ENCODE measurements at places on chromosomes 4 and X. TPM values are rescaled to one million over a fixed set of nuclear protein-coding genes. Genes with fewer than 3 reads are reported as not detected.
A peak's percentile ranks its signal among the peaks of the same experiment; 100 is the strongest.

GRCh38 chr4:182576601-182577289 lies 333.5 kb downstream of the TENM3 start:
- no peak for DNase-seq

- no peak for DNase-seq
Observed at GRCh38 chrX:115642895-115643530, 82.0 kb downstream of the PLS3 start.

GRCh38 chrX:111095974-111096895 lies at the start of gene PAK3:
TSS of gene PAK3 (plus strand) at chrX:111096191. CDS start at chrX:111123104, 26,913 bp downstream.
- DNase-seq: peak; percentile 26

- DNase-seq: no peak
Observed at GRCh38 chrX:114582698-114583395, 1.0 kb upstream of the HTR2C start.

DNA sequence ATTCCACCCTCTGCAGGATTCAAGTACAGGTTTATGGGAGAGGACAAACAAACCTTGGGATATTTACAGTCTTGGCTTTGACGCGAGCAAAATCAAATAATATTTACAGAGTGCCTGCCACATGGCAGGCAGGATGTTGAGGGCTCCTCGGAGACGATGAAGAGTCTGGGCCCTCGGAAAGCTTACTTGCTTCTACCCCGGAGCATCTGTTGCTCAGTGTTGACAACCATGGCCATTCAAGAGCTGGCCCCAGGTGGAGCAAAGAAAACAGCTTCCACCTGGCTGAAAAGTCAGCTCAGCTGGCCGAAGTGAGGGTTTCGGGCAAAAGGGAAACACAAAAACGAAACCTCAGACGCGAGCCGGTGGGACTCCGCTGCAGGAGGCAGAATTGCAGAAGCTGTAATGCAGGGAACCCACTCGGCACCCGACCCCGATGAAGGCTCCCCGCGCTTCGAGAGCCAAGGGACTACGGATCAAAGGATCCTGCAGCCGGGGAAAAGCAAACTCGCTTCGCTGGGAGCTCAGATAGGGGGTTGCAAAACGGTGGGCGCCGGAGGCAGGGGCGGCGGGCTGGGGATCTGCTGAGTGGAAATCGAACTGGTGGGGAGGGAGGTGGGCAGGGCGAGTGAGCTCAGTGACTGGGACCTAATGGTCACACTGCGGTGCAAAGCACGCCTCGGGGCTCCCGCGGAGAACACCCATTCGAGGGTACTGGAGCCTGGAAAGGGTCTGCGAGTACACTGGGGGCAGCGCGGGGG lies 805 bp downstream of the ATP8A1 start:
- DNase-seq: no peak

GRCh38 chr4:14152834-14153519 lies 525.5 kb upstream of the BOD1L1 start:
- no peak for DNase-seq

GRCh38 chr4:118284169-118284568 lies 68.6 kb downstream of the PRSS12 start:
- DNase-seq: no peak

GRCh38 chr4:57504139-57504538 lies 394.0 kb upstream of the IGFBP7 start:
- DNase-seq: no peak

DNA sequence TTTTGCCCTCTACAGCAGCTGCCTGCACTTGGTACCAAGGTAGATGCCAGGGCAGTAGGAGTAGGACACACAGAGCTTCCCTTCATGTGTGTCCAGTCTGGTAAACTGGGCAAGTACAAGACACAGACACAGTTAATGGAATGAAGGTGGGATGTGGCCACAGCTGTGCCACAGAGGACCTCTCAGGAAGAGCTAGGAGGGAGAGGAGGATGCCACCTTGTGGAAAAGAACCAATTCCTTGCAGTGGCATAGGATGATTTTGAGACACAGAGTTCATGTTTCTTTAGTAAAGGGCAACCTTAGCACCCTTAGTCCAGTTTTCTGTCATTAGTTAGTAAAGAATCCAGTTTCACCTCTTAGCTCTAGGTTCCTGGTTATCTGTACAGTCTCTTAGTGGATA lies 36.3 kb upstream of the TBC1D14 start:
- DNase-seq: no peak

DNA sequence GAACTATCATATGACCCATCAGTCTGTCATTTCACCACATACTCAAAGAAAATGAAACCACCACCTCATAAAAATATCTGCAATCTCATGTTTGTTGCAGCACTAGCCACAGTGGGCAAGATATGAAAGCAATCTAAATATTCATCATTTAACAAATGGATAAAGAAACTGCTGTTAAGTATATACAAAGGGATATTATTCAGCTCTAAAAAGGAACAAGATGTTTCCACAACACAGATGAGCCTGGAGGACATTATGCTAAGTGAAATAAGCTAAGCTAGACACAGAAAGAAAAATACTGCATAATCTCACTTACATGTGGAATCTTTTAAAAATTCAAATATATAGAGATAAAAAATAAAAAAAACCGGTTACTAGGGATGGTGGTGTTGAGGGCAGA lies 108.2 kb upstream of the BRWD3 start:
- DNase-seq: no peak

GRCh38 chrX:154458116-154458953 lies at the start of gene PLXNA3:
TSS of gene PLXNA3 (plus strand) at chrX:154458281. CDS start at chrX:154460184, 1,903 bp downstream.
- DNase-seq: no peak

- no peak for DNase-seq
Observed at GRCh38 chr4:124535003-124535402, 177.5 kb downstream of the ANKRD50 start.

GRCh38 chr4:12123707-12124106 lies 695.0 kb upstream of the HS3ST1 start:
- DNase-seq: no peak

DNA sequence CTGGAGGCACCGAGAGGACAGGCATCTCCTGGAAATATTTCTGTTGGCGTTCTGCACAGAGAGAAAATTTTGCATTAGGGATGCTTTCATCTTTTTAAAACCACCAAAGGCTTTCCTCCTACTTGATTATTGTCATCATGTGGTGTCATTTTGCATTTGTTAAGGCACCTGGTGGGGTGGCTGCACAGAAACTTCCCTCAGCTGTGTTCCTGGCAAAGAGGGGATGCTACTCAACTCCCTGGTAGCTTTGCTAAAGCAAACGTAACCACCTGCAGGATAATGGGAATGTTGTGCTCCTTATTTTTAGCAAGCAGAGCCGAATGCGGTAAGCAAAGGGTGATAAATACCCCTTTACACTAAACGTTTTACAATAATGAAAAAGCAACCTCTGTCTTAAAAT lies 229.8 kb downstream of the STIM2 start:
- DNase-seq: no peak

- DNase-seq: no peak
Observed at GRCh38 chrX:139864640-139865039, 68.2 kb downstream of the ATP11C start.

DNA sequence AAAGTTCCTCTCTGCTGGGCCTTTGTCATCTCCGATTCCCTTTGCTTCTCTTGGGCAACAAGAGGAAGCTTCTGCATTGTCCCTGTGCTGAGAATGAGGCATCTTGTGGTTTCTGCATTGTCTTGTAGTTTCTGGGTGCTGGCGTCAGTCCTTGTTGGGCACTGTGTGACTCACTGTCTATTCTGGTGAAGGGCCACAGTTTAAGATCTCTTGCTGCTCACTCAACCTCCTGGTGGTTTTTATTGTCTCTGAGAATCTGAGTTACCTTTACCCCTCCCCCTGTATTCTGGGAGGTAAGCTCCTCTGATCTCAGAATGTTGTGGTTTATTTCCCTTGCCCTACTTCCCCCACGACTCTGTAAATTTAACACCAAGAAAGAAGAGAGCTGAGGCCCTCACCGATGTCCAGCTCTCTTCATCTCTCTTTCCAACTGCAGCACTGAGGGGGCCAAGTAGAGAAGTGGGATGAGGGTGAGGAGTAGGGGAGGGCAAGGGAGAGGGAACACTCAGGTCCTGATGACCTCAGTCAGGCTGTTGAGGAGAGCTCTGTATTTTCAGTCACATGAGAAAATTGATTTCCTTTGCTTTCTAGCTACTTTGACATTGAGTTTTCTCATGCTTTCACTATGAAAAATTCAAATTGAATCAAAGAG lies 441.6 kb upstream of the PITX2 start:
- DNase-seq: no peak

- DNase-seq: no peak
Observed at GRCh38 chrX:45794323-45794994, 593.8 kb upstream of the DIPK2B start.

- DNase-seq: no peak
Observed at GRCh38 chr4:20944961-20945360, 244.7 kb downstream of the PACRGL start.

DNA sequence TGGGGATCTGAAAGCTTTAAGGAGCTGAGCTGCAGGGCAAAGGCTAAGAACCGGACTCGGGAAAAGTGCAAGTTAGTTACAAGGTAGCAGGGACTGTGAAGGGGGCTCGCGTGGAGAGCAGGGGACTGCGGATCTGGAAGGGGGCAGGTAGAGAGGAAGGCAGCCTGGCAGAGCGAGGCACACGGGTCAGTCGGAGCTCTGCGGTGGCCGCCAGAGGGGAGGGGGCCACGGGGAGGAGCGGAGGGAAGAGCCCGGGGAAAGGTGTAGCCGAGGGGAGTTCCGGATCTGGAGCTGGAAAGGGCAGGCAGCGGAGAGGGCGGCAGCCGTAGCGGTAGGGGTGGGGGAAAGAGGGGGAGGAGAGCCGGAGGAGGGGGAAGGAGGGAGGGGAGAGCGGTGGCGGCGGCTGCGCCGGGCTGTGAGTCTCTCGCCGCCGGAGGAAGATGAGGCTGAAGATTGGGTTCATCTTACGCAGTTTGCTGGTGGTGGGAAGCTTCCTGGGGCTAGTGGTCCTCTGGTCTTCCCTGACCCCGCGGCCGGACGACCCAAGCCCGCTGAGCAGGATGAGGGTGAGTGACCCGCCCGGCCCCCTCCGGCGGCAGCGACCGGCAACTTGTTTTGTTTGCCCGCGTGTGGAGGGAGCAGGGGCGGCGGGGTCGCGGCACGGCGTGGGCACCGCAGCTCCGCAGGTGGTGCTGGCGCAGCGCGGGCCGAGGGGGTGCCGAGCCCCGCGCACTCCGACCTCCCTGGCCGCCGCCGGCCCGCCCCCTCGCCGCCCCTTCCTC lies at the start of gene GALNT7:
GALNT7 (plus strand) TSS at position 416 of the 782 bp plus-strand sequence; CDS start at position 441, 25 bp downstream.
- DNase-seq: peak; percentile 43

DNA sequence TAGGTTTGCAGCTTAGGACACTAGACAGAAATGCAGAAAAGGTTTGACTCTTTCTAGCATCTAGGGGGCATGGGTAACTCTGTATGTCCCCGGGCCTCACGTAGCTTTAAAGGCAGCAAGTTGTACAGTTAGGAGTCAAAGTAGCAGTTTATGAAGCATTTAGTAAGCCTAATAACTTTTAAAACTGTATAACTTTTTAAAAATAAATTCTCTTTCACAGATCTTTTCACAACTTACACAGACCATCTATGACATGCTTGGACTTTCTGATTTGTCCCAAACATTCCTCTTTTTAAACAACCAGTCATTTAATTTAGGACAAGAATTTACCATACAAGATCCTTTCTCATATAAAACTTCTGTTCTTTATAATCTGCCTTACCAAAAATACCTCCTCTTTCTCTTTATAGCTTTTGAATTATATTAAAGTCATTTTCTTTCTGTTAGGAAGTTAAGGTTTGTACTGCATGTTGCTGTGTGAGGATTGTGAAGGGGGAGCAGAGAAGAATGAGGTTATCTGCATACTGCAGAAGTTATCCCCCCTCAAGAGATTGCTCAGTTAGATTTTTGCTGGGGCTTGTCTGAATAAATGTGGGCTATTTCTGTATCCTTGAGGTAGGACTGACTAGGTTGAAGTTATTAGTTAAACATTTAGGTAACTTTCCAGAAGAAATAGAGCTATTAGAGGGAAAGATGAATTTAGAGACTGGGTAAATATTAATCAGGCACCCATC lies 94.3 kb downstream of the CPE start:
- no peak for DNase-seq

- DNase-seq: no peak
Observed at GRCh38 chr4:21092531-21092930, 392.3 kb downstream of the PACRGL start.

- DNase-seq: no peak
Observed at GRCh38 chr4:19727141-19727540, 524.6 kb upstream of the SLIT2 start.

- no peak for DNase-seq
Observed at GRCh38 chr4:10200869-10201268, 84.3 kb upstream of the WDR1 start.

GRCh38 chr4:98204236-98204553 lies 57.0 kb upstream of the RAP1GDS1 start:
- DNase-seq: no peak

DNA sequence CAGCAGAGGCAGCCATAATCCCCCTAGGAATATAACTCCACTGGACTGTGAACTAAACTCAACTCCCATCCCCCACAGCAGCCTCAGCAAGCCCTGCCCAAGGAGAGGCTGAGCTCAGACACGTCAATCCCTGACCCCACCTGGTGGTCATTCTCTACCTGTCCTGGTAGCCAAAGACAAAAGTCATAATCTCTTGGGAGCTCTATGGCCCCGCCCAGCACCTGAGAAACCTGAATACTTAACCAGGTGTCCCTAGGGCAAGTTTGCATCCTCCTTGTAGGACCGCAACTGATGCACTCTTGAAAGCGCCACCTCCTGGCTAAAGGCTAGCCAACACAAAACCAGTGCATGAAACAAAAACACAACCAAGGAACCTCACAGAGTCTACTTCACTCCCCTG lies 18.4 kb downstream of the CT47B1 start:
- DNase-seq: no peak

DNA sequence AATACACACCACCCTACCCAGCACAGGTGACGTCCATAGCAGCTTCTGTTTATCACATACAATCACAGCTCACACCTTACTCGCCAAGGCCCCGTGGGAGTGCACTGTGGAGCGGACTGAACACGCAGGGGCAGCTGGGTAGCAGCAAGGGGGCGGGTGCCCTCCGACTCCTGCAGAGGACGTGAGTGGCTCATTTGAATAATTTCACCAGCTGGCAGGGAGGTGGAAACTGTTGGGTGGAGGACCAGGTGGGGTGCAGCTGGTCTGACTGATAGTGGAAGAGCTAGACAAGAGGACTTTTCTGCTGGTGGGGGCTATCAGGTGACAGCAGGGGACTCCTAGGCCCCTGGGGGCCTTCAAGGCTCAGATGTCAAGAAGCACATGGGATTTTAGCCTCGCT lies 16.3 kb downstream of the MAN2B2 start:
- DNase-seq: no peak

The TMSB15C gene
- 43.8 TPM for total RNA-seq

The TIGD4 gene
- 2.7 TPM for total RNA-seq

The FUNDC2 gene
- 31.4 TPM for total RNA-seq

The EXOC1L gene
- not detected for total RNA-seq

The HMGN5 gene
- total RNA-seq: 0.31 TPM

The HSFX3 gene
- total RNA-seq: not detected

The IL13RA2 gene
- 8.1 TPM for total RNA-seq

The BEND2 gene
- total RNA-seq: under 0.01 TPM

The KCNE5 gene
- total RNA-seq: 1.9 TPM

The UGT2B10 gene
- not detected for total RNA-seq

The ADGRG2 gene
- total RNA-seq: 6.6 TPM

The CYP2U1 gene
- total RNA-seq: 14.2 TPM

The MAGEA1 gene
- not detected for total RNA-seq
